Mesothelial cell of epicardium (in vitro differentiated cells): ENCODE measurements at places on chromosomes 5 and 9. TPM values are rescaled to one million over a fixed set of nuclear protein-coding genes. Genes with fewer than 3 reads are reported as not detected.

- H3K4me1 ChIP-seq: no peaks in the 10 kb centered on the region
- H3K36me3 ChIP-seq: no peaks in the 10 kb centered on the region
- no peak for DNase-seq
- no peak overlapping the region for H3K4me3 ChIP-seq
Measured at GRCh38 chr5:144065786-144066185, 104.7 kb downstream of the YIPF5 start.

GRCh38 chr9:110355911-110356310 lies 18.2 kb upstream of the TXNDC8 start:
- no peaks in the 10 kb centered on the region for H3K27me3 ChIP-seq
- H3K36me3 ChIP-seq: no peaks in the 10 kb centered on the region
- peaks cover 3% of the 10 kb centered on the region for H3K4me1 ChIP-seq
- H3K27ac ChIP-seq: no peak overlapping the region
- no peak overlapping the region for H3K4me3 ChIP-seq
- no peak for DNase-seq

GRCh38 chr9:78663369-78663768 lies 366.4 kb downstream of the PSAT1 start:
- DNase-seq: no peak
- no peak overlapping the region for H3K4me3 ChIP-seq
- H3K27ac ChIP-seq: no peak overlapping the region
- peaks cover 45% of the 10 kb centered on the region for H3K27me3 ChIP-seq

- no peaks in the 10 kb centered on the region for H3K27me3 ChIP-seq
- H3K27ac ChIP-seq: no peak overlapping the region
- H3K4me1 ChIP-seq: peaks cover 6% of the 10 kb centered on the region
- H3K36me3 ChIP-seq: no peaks in the 10 kb centered on the region
- H3K4me3 ChIP-seq: no peak overlapping the region
- DNase-seq: no peak
Measured at GRCh38 chr9:92467511-92467910, 14.8 kb downstream of the ASPN start.

Gene RNF183
- 0.16 to 0.53 TPM (median 0.29 TPM) in 3 replicates for total RNA-seq

DNA sequence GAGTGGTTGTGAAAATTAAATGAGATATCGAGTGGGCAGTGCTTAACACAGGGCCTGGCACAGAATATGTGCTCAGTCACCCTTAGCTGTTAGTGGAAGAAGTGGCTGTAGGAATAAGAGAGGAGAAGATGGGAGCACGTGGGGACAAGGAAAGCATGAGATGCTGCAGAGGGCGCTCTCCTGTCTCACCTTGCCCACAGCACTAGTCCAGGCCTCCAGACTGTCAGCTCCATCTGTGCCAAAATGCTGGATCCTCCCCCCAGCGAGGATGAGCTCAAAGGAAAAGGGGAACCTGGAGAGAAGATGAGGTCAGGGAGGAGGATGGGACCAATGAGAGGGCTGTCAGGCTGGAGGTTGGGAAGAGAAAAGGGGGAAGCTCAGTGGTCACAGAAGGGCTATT lies 12.5 kb downstream of the ARAP3 start:
- no peak overlapping the region for H3K27ac ChIP-seq
- H3K4me3 ChIP-seq: no peak overlapping the region
- no peaks in the 10 kb centered on the region for H3K4me1 ChIP-seq
- H3K36me3 ChIP-seq: peaks cover 11% of the 10 kb centered on the region
- no peaks in the 10 kb centered on the region for H3K27me3 ChIP-seq

Gene PDE6A
- 0.18 to 0.38 TPM (median 0.29 TPM) in 3 replicates for total RNA-seq

Gene HMCN2
- 5.8 to 6.5 TPM (median 6.0 TPM) in 3 replicates for total RNA-seq

- H3K27me3 ChIP-seq: no peaks in the 10 kb centered on the region
- H3K4me1 ChIP-seq: peaks cover 10% of the 10 kb centered on the region
- H3K36me3 ChIP-seq: no peaks in the 10 kb centered on the region
- H3K4me3 ChIP-seq: no peak overlapping the region
Measured at GRCh38 chr9:38081356-38082108, 12.5 kb upstream of the SHB start.

DNA sequence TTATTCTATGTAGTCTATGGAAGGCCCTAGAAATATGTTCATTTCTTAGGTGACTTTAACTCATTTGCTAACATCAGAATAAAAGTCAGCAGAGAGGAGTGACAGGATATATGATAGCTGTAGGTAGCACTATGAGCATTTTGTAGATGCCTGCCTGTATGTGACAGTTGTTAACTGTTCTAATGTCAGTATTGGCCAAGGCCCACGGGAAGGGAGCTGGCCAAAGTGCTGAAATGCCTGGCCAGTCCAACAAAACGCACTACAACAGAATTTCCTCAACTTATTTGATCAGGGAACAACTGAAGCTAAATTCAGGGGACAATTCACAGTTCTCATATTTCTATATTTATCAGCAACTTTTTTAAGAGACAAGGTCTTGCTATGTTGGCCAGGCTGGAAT lies 20.8 kb downstream of the SV2C start:
- no peaks in the 10 kb centered on the region for H3K4me1 ChIP-seq
- no peaks in the 10 kb centered on the region for H3K36me3 ChIP-seq
- H3K4me3 ChIP-seq: no peak overlapping the region
- no peak overlapping the region for H3K27ac ChIP-seq
- peaks cover 51% of the 10 kb centered on the region for H3K27me3 ChIP-seq

- no peak overlapping the region for H3K27ac ChIP-seq
- no peak for DNase-seq
- no peaks in the 10 kb centered on the region for H3K27me3 ChIP-seq
- H3K4me3 ChIP-seq: no peak overlapping the region
Measured at GRCh38 chr5:179006564-179006963, 11.4 kb upstream of the GRM6 start.

DNA sequence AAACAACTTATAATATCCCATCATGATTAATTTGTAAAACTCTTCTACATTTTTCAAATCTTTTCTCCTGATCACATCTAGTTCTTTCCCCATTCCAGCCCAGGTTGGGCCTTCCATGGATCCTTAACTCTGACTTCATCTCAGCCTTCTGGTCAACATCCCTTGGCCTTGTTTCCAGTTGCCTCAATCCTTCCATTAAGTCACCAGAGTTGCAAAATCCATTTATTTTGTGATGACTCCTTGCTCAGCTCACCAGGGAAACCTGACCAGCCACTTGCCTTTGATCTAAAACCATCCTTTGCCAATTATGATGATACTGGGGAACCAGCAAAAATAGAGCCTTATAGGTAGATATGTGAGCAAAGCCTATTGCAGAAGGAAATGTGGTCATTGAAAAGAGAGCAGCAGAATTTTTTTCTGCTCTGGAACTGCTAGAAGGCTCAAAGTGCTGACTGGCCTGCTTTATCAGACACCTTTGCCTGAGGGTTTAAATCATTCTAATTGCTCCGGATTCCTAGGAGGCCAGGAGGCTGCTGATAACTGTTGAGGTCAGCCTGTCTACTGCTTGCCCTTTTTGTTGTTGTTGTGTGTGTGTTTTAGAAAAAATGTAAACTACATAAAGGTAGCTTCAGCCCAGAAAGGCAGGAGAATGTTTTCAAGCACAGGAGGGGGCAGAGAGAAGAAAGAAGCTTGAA lies 512.2 kb upstream of the GRIA1 start:
- DNase-seq: no peak
- H3K27ac ChIP-seq: no peak overlapping the region
- H3K4me3 ChIP-seq: no peak overlapping the region
- H3K36me3 ChIP-seq: no peaks in the 10 kb centered on the region
- no peaks in the 10 kb centered on the region for H3K27me3 ChIP-seq

DNA sequence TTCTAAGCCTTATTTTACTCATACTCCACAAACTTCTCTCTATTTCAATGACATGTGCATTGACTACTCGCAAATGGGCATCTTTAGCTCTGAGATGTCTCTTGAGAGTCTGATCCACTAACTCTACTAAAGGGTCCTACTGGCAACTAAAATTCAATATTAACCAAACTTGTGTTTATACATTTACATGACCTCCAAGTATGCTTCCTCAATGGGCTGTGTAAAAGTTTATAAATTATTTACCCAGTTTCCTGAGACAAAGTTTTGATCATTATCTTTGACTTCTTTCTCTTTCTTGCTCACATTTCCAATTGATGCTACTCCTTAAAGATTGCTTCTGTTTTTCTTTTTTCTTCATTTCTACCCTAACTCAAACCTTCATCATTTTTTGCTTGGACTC lies 510.1 kb upstream of the DAB2 start:
- no peak overlapping the region for H3K4me3 ChIP-seq
- H3K27ac ChIP-seq: no peak overlapping the region
- H3K36me3 ChIP-seq: no peaks in the 10 kb centered on the region
- H3K4me1 ChIP-seq: no peaks in the 10 kb centered on the region
- no peak for DNase-seq

DNA sequence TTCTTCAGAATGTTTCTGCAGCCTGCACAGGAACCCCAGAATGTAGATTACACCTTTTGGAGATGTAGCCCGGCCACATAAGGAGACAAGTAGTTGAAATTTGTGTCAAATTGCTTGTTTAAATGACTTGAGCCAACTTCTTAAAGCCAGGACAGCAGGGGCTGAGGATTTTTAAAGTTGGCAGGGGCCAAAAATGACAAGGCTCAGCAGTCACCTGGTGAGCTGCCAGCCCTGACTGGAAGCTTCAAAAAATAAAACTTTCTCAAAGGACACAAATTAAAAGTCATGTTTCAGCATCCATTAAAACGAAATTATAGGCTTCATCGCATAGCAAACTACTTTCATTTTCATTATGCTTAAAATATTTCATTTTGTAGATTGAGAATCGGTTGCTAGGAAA lies 340.3 kb upstream of the WWC1 start:
- peaks cover 14% of the 10 kb centered on the region for H3K36me3 ChIP-seq
- H3K27ac ChIP-seq: peak overlapping the region; percentile 75
- H3K4me1 ChIP-seq: peaks cover 63% of the 10 kb centered on the region
- DNase-seq: no peak

GRCh38 chr9:92414566-92414965 lies 9.7 kb downstream of the OMD start:
- H3K27me3 ChIP-seq: no peaks in the 10 kb centered on the region
- H3K36me3 ChIP-seq: no peaks in the 10 kb centered on the region
- no peak overlapping the region for H3K27ac ChIP-seq
- H3K4me3 ChIP-seq: no peak overlapping the region
- peaks cover 14% of the 10 kb centered on the region for H3K4me1 ChIP-seq

DNA sequence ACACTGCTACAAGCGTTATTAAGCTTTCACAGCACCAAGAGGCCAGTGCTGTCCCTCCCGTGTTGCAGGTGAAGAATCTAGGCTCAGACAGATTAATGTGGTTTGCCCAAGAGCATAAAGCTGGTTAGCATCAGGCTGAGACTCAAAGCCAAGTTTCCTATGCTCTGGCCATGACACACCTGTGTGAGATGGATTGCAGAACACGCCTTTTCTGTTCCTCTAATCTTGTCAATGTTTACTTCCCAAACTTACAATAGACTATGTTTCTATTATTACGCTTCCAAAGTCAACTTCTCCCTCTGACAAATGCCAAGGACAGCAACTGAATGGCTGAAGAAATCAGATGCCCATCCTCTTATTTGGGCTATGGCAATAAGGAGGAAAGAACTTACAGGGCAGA lies 138.4 kb upstream of the SLIT3 start:
- H3K36me3 ChIP-seq: no peaks in the 10 kb centered on the region
- no peak overlapping the region for H3K27ac ChIP-seq
- H3K4me1 ChIP-seq: peaks cover 8% of the 10 kb centered on the region
- DNase-seq: no peak
- no peak overlapping the region for H3K4me3 ChIP-seq

DNA sequence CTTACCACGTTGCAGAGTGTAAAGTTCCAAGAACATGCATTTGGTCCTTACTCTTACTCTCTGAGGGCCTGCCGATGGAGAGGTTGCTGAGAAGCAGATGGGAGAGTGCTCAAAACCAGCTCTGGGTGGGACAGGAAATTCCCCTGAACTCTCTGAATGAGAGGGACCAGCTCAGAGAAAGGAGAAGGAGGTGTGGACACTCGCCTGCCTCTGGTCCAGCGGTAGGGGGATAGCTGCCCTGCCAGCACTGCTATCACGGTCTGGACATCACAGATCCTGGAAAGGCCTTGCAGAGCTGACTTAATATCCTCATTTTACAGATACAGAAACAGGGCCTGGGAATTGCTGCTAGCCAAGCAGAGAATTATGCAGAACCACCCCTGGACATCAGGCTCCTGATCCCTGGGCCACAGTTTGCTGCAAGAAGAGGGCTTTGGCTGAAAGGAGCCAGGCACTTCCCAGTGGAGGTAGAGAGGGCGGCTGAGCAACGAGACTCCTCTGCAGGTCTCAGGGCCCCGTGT lies 4.9 kb downstream of the TRAF1 start:
- H3K27ac ChIP-seq: peak overlapping the region; percentile 68
- H3K4me1 ChIP-seq: peaks cover 26% of the 10 kb centered on the region
- no peaks in the 10 kb centered on the region for H3K27me3 ChIP-seq

DNA sequence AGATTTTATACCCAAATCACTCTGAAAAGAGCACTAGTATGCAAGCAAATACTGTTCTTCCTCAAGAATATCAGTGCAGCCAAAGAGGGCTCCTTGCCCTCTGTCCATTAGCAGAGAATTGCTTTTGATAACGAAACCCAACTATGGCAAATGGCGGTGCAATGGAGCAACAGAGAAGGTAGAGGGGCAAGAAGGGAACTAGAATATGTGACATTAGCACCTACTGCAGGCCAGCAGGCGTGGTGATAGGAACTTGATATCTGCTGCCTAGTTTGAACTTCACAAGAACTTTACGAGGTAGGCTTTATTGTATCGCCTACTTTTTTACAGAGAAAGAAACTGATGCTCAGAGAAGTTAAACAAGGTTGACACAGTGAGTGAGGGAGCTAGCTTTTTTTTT lies 66.1 kb downstream of the APBA1 start:
- no peak overlapping the region for H3K27ac ChIP-seq
- peaks cover 19% of the 10 kb centered on the region for H3K4me1 ChIP-seq
- no peak overlapping the region for H3K4me3 ChIP-seq
- peaks cover 3% of the 10 kb centered on the region for H3K36me3 ChIP-seq

DNA sequence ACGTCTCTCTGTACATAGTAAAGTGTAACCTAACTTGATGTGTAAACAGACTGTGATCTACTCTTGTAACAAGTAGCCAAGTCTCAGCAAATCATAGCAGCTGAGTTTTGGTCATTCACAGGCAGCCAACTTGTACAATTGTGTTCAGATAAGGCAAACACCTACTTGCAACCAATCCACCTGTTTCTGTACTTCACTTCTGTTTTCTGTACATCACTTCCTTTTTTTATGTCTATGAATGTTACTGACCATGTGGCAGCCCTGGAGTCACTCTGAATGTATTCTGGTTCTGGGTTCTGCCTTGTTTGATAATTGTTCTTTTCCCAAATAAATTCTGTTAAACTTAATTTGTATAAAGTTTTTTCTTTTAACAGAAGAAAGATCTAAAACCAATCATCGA lies 26.0 kb downstream of the RLN2 start:
- H3K27me3 ChIP-seq: no peaks in the 10 kb centered on the region
- no peak for DNase-seq
- H3K27ac ChIP-seq: no peak overlapping the region
- H3K36me3 ChIP-seq: no peaks in the 10 kb centered on the region
- no peak overlapping the region for H3K4me3 ChIP-seq

Gene PROP1
- not detected in 3 replicates for total RNA-seq

- no peak overlapping the region for H3K27ac ChIP-seq
- no peaks in the 10 kb centered on the region for H3K27me3 ChIP-seq
- H3K36me3 ChIP-seq: no peaks in the 10 kb centered on the region
- DNase-seq: no peak
Measured at GRCh38 chr5:121424976-121425375, 426.7 kb upstream of the FTMT start.

Gene AQP3
- total RNA-seq: 0.93 to 1.5 TPM (median 1.3 TPM) in 3 replicates

- peaks cover 7% of the 10 kb centered on the region for H3K4me1 ChIP-seq
- H3K27ac ChIP-seq: no peak within 1 kb of the TSS
- H3K4me3 ChIP-seq: peak within 1 kb of the TSS; percentile 37
- peaks cover 99% of the 10 kb centered on the region for H3K27me3 ChIP-seq
- DNase-seq: no peak
Measured at GRCh38 chr5:135535820-135536801, at the start of gene NEUROG1. TSS of gene NEUROG1 (minus strand) at chr5:135535964. CDS start at chr5:135535690, 274 bp downstream.

- no peak for DNase-seq
- H3K27me3 ChIP-seq: no peaks in the 10 kb centered on the region
- no peaks in the 10 kb centered on the region for H3K4me1 ChIP-seq
- H3K27ac ChIP-seq: no peak overlapping the region
- H3K4me3 ChIP-seq: no peak overlapping the region
Measured at GRCh38 chr5:35869685-35870277, 13.1 kb downstream of the IL7R start.
